Ureter (tissue), 1 donor: ENCODE measurements at places on chromosomes 5 and 9.

- DNase-seq: no peak
Measured at GRCh38 chr5:93607367-93608258, 24.6 kb downstream of the NR2F1 start.

DNA sequence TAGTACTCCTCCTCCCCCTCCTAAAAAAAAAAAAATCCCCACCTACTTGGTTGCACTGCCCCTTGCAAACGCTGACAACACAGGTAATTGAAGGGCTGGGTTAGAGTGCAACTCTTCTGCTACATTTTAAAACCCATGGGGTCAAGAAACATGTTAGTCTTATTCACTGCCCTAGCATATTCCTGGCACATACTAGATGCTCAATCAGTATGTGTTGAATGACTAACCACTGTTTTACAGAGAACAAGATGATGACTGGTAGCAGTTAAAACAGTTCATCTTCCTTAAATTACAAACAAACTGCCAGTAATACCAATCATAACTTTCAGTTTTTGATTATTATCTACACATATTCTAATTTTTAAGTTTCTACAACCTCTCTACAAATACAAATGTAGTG, 124.4 kb downstream of the NFIB start:
- DNase-seq: no peak

DNA sequence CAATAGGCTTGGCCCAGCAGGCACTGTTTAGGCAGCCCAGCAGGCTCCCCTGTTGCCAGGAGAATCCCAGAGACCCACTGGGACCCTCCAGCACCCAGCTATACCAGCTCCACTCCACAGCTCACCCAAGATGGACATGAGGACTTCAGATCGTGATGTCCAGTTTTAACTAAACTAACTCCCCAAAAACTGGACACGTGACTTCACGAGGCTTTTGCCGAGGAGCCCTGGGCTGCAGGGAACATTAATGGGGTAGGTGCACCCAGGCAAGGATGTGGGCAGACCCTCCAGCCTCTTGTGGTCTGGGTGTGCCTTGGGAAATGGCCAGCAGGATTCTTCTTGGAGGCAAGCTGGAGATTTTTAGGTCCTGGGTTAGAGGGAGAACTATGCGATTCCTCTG, 8.9 kb upstream of the NKD2 start:
- DNase-seq: peak; percentile 29

DNA sequence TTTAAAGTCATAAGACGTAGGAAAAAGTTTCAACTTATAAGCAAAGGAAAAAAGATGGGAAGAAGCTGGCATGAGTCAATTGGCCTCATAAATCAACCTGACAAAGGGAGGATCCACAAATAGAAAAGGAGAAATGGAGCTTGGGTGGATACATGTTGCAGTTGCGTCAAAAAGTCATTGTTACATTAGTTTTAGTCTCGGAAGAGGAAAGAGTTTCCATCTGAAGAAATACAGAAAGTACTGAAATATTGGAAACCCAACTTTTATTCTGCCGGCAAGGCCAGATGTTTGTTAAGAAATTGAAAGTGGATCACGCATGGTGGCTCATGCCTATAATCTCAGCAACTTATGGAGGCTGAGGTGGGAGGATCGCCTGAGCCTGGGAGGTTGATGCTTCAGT, 11.3 kb upstream of the TIMD4 start:
- no peak for DNase-seq

DNA sequence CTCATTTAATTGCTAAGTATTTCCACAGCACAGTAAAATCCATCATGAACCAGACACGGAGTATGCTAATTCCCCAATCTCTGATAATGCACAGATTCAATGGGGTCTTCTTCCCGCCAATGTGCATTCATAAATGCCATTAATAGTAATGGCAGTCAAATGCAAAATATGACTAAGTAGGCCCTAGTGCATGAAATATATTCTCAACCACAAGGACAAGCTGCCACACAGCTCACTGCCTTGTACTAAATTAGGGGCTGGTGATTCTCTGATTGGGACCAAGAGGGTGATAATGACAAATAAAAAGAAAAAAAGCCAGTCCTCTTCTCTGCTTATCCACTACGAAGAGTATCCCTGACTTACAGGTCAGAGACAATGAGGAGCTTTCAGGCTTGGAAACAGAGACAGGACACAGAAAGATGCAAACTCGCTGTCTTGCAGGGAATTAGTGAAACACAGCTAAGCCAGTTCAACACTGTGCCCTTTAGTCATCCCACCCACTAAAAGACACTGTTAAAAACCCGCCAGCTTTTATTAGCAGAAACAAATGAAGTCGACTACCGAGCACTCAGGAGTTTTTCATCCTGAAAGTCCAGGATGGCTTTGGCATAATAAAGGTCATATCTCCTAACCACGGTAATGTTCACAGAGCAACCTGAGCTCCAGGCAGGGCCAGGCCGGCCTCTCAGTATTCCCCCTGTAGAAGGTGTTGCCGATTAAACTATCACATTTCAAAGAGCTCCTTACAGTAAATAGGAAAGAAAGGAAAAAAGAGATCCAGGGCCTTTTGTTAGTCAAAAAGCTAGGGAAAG, 148.1 kb downstream of the EBF1 start:
- DNase-seq: no peak

DNA sequence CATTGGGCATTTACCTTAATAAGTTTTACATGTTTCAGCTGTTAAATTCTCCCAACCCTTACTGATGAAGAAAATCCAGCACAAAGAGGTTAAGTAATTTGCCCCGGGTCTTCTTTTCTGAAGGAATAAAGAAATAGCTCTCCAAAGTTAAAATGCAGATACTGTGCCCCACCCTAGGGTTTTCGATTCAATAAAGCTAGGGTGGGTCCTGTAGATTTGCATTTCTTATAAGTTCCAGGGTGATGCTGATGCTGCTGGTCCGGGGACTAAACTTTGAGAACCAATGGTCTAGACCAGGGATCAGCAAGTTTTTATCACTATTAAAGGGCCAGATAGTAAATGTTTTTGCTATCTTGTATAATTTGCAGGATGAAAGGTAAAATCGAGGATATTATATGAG, 156.7 kb downstream of the ADAMTS12 start:
- no peak for DNase-seq

GRCh38 chr9:115524453-115525059, 406.6 kb upstream of the TNC start:
- peak; percentile 51 for DNase-seq

GRCh38 chr9:14273696-14274121, 40.2 kb downstream of the NFIB start:
- DNase-seq: no peak

DNA sequence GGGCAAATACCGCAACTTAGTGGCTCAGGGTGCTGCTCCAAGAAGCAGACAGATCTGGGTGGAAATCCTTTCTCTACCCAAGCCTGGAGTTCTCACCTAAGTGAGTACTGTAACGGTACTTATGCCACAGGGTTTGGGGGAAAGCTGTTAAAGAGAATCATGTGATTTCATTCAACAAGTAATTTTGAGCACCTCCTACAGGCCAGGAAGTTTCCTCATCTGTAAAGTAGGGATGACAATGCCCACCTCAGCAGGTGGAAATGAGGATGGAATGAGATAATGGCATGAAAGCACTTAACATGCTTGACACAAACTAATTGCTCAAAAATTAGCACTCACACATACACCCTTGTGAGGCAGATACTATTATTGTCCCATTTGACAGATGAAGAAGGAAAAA, 114.1 kb downstream of the JAKMIP2 start:
- DNase-seq: no peak

GRCh38 chr9:12425878-12426864, 267.0 kb upstream of the TYRP1 start:
- no peak for DNase-seq

DNA sequence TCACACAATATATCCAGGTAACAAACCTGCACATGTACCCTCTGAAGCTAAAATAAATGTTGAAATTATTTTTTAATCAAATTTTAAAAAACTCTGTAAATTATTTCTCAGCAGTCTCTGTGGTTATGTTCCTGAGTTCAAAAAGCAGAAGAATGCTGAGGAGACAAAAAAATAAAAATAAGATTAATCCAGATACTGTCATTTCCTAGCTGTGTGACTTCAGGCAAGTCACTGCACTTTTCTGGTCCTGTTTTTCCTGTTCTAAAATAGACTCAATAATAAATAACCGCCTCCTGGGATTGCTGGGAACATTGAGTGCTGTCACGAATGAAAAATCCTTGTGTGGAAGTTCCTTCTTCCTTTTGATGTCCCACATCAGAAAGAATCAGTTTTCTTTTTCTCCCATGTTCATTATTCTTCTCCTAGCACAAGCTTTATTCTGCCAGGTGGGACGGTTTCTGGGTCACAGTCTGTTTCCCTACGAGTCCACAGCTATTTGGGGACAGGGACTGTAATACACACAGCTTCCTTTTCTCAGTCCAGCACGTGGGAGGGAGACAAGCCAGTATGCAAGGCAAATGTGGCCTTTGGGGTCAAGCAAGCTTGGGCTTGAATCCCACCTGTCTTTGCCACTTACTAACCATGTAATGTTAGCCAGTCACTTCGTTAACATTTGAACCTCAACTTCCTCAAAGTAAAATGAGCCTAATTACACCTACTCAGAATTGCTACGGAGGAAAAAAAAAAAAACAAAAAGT, 156.9 kb downstream of the TRIM32 start:
- no peak for DNase-seq

GRCh38 chr5:119136666-119137318, 65.9 kb downstream of the DMXL1 start:
- no peak for DNase-seq

- no peak for DNase-seq
Measured at GRCh38 chr5:65928322-65928752, 2.0 kb downstream of the ERBIN start.

DNA sequence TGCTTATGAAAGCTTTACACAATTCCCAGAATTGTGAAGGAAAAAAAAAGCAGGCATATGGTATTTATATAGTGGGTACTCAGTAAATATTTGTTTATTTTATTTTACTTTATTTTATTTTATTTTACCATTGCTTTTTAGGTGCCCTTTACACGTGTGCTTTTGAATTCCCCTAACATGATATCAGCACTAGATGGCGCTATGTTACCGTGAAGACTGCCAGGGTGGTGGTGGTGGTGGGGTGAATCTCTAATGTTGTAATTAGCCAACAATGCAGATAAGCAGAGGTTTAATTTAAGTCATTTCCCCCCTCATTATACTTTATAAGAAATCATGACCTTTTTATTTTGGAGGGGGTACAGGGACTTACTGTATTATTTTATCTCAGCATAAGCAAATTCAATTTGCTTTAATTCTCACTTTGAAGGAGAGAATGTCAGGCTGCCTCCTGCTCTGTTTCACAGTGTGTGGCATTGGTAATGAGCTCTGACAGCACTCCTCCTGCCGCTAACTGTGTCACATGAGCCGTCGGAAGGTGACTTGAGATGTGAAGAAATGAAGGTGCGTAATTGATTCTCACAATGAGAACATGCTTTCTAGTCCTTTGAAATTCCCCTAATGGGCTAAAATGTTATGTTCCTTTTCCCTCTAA, 165.6 kb downstream of the YTHDC2 start:
- no peak for DNase-seq

GRCh38 chr9:107322643-107323042, 39.6 kb downstream of the RAD23B start:
- DNase-seq: no peak
